Daoy (cell line): ENCODE measurements at places on chromosomes 6 and 20. TPM values are rescaled to one million over a fixed set of nuclear protein-coding genes. Genes with fewer than 3 reads are reported as not detected.

Gene CGA
- total RNA-seq = not detected in 2 replicates

Gene PRR18
- total RNA-seq = 3.2 TPM in 1 of 2 replicates, not detected in the other

GRCh38 chr20:33328157-33329137, 45.4 kb downstream of the BPIFB1 start:
- no peak for DNase-seq

DNA sequence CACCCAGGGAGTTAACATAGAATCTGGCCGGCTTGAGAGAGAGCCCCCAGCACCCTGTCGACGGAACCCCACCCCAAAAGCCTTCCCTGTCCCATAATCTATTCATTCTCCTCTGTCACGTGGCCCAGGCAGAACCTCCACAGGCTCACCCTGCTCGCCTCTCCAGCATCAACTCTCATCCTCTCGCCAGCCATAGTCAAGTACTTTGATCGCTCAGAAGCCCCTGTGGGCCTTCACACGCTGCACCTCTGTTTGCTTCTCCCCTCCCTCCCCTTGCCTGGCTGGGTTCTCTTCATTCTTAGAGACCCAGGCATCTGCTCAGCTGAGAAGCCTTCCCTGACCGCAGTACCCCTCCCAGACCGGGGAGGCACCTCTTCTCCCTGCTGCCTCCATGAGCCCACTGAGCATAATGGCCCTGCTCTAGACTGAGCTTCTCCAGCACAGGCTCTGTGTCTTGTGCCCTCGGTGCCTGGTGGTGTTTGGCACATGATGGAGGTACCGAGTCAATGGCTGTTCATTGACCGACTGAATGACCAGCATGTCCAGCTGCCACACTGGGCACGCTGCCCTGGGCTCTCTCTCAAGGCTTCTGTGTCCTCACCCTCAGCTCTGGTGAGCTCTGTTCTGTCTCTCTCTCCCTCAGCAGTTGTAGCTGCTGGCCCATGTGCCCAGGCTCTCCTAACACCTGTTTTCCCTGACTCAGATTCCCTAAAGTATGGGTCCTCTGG, 33.7 kb downstream of the PKIG start:
- no peak for DNase-seq

DNA sequence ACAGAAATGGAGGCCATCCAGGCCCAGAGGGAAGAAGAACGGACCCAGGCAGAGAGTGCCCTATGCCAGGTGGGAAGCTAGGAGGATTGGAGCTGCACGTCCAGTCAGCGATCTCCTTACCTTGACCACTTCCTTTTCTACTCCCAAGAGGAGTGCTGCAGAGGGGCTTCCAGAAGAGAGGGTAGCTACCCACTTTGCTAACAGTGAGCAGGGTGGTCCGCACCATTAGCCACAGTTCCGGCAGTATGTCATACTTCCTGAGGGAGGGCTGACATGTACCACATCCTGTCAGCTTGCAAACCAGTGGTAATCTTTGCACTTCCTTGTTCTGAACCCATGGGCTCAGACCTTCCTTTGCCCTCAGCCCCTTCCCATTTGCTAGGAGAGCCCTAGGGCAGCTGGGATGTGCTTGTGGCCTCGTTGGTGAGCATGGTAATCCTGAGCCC, 35.4 kb downstream of the CEP250 start:
- no peak for DNase-seq

- peak; percentile 90 for DNase-seq
These were observed 102.7 kb downstream of the FIG4 start for GRCh38 chr6:109793792-109794191.
